ENCODE measurements at places on chromosomes 4 and X. TPM values are rescaled to one million over a fixed set of nuclear protein-coding genes. Genes with fewer than 3 reads are reported as not detected.
A peak's percentile ranks its signal among the peaks of the same experiment; 100 is the strongest.

DNA sequence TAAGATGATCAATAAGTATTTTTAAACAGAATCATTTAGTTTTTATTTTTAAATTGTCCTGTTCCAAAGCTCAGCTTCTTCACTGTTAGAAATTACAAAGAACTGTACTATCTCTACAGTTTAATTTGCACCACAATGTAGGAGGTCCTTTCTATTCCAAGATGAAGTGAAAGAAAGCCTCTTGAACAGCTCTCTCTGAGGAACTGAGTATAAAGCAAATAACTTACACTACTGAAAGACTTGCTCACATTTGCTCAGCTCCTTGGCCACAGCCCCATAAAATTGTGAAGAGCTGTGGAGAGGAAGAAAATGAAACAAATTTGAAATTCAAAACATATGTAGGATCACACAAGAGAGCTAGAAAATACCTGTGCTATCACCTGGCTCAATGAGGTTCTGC, 68.6 kb downstream of the ENPEP start:
- no peak overlapping the region for H3K27ac ChIP-seq
- no peaks in the 10 kb centered on the region for H3K4me1 ChIP-seq
- no peak for DNase-seq
- no peak overlapping the region for H3K4me3 ChIP-seq
- H3K27me3 ChIP-seq: peaks cover 22% of the 10 kb centered on the region

GRCh38 chr4:114217150-114217817, 237.8 kb upstream of the ARSJ start:
- no peaks in the 10 kb centered on the region for H3K27me3 ChIP-seq
- H3K4me3 ChIP-seq: no peak overlapping the region
- no peaks in the 10 kb centered on the region for H3K4me1 ChIP-seq

DNA sequence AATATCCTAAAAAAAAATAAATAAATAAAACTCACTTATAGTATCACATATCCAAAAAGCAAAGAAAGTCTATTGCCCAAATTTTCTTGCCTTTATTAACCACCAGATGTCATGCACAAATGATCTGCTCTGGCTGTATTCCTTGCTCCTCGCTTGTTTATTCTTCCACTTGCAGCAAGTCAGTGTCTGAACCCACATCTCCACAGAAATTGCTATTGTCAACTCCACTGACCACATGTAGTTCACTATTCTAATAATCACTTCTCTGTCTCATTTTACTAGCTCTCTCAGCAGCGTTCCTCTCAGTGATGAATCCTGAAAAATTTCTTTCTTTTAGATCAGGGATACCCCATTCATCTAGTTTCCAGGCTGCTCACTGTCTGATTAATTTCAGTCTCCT, 29.3 kb upstream of the CXXC4 start:
- H3K4me3 ChIP-seq: no peak overlapping the region
- no peaks in the 10 kb centered on the region for H3K4me1 ChIP-seq
- no peaks in the 10 kb centered on the region for H3K27me3 ChIP-seq

GRCh38 chrX:85544609-85545008, 165.1 kb upstream of the POF1B start:
- no peak overlapping the region for H3K27ac ChIP-seq
- no peak for DNase-seq
- H3K4me1 ChIP-seq: no peaks in the 10 kb centered on the region
- no peaks in the 10 kb centered on the region for H3K27me3 ChIP-seq
- no peaks in the 10 kb centered on the region for H3K36me3 ChIP-seq

- H3K36me3 ChIP-seq: peaks cover 14% of the 10 kb centered on the region
- no peaks in the 10 kb centered on the region for H3K27me3 ChIP-seq
- no peak for DNase-seq
- H3K27ac ChIP-seq: no peak overlapping the region
- H3K4me3 ChIP-seq: no peak overlapping the region
- peaks cover 7% of the 10 kb centered on the region for H3K4me1 ChIP-seq
Measured at GRCh38 chrX:2449135-2449886, 51.5 kb downstream of the DHRSX start.

GRCh38 chr4:71472946-71473345, 134.1 kb downstream of the SLC4A4 start:
- H3K27ac ChIP-seq: no peak overlapping the region
- no peak overlapping the region for H3K4me3 ChIP-seq
- no peaks in the 10 kb centered on the region for H3K36me3 ChIP-seq
- no peaks in the 10 kb centered on the region for H3K4me1 ChIP-seq
- H3K27me3 ChIP-seq: no peaks in the 10 kb centered on the region
- no peak for DNase-seq

GRCh38 chr4:147877308-147877771, 145.5 kb downstream of the ARHGAP10 start:
- no peak overlapping the region for H3K27ac ChIP-seq
- no peaks in the 10 kb centered on the region for H3K36me3 ChIP-seq
- H3K4me1 ChIP-seq: no peaks in the 10 kb centered on the region
- no peak overlapping the region for H3K4me3 ChIP-seq
- no peak for DNase-seq
- H3K27me3 ChIP-seq: no peaks in the 10 kb centered on the region

DNA sequence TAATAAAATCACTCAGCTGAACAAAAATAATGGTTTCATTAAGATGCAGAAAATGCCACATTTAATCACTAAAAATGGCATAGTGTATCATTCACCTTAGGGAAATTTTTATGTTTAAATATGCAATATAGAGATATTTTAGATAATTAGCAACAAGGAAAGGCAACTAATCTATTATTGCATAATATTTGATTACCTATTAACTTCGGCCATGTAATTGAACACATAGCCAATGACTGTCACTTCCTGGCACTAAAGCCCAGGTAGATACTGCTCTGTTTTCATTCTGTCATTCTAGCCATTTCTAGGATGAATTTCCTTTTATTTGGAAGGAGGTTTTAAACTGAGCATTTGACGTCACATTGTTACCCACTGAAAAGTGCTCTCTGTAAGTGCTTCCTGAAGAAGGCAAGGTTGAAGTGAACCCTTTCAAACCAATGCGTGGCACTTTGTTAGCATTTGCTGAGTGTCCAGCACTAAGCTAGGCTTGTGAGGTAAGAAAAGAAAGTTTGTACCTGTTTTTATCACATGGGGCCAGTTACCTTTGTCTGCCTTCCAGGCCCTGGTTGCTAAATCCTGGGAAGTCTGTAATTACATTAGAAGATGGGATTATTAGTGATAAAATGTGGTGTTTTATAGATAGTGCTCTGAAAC, 67.8 kb upstream of the LSM6 start:
- no peak for DNase-seq
- no peaks in the 10 kb centered on the region for H3K36me3 ChIP-seq
- H3K4me1 ChIP-seq: no peaks in the 10 kb centered on the region
- H3K27me3 ChIP-seq: peaks cover 5% of the 10 kb centered on the region
- no peak overlapping the region for H3K27ac ChIP-seq
- H3K4me3 ChIP-seq: no peak overlapping the region

DNA sequence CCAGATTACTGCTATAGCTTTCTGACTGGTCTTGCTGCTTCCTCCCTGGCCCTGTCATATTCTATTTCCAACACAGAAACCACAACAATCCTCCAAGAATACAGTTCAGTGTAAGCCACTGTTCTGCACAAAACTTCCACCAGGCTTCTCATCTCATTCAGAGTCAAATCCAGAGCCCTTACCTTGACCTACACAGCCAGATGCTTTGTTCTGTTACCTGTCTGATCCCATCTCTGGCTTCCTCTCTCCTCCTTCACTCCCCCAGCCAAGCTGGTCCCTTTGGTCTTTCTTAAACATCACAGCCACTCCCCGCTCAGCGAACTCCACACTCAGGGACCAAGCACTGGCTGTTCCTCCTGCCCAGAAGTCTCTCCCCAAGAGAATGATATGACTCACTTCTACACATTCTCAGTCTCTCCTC, 84.8 kb upstream of the BMP2K start:
- H3K27ac ChIP-seq: no peak overlapping the region
- DNase-seq: no peak
- H3K4me3 ChIP-seq: no peak overlapping the region
- H3K4me1 ChIP-seq: peaks cover 12% of the 10 kb centered on the region

The FRMD7 gene
- total RNA-seq: not detected

DNA sequence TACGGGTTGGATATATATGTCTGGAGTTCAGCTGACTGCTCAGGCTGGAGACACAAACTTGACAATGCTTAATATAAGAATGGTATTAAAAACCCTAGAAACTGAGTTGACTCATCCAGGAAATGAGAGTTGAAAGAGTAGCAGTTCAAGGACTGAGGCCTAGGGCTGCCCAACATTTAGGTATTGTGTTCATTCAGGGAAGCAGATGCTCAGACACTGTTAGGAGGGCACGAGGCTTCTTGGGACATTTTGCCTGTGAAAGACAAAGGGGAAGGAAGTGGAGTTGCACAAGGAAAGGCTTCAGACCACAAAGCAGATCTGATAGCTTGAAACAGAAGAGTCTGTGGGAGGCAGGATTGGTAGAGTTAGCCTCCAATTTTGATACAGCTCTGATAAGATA, 52.0 kb upstream of the HS3ST1 start:
- no peaks in the 10 kb centered on the region for H3K27me3 ChIP-seq
- H3K4me3 ChIP-seq: no peak overlapping the region
- H3K4me1 ChIP-seq: peaks cover 2% of the 10 kb centered on the region
- H3K36me3 ChIP-seq: peaks cover 11% of the 10 kb centered on the region
- peak; percentile 54 for DNase-seq
- no peak overlapping the region for H3K27ac ChIP-seq

The RBM41 gene
- total RNA-seq: 12.9 TPM

- peaks cover 32% of the 10 kb centered on the region for H3K4me1 ChIP-seq
- DNase-seq: no peak
- H3K27ac ChIP-seq: no peak overlapping the region
- peak overlapping the region; percentile 34 for H3K4me3 ChIP-seq
Measured at GRCh38 chrX:123990169-123990568, 28.7 kb downstream of the STAG2 start.

The GLRA3 gene
- not detected for total RNA-seq

The PNMA6F gene
- total RNA-seq: not detected

DNA sequence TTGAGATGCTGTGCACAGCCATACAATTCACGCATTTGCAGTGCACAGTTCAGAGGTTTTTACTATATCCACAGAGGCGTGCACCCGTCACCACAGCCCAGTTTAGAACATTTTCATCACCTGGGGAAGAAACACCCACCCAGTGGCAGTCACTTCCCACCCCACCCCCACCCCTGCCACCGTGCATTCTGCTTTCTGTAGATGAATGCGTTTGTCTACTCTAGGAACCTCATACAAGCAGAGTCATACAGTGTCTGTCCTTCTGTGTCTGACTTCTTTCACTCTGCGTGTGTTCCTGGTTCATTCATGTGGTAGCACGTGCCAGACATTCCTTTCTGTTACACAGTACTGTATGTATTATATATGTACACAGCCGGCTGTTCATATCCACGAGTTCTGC, 122.8 kb downstream of the TBL1X start:
- no peak for DNase-seq
- H3K4me1 ChIP-seq: peaks cover 6% of the 10 kb centered on the region

The EDA2R gene
- 2.7 TPM for total RNA-seq

The FOXR2 gene
- total RNA-seq: not detected

GRCh38 chr4:37816006-37816405, 10.5 kb upstream of the PGM2 start:
- H3K4me1 ChIP-seq: peaks cover 28% of the 10 kb centered on the region
- H3K36me3 ChIP-seq: peaks cover 17% of the 10 kb centered on the region
- peak overlapping the region; percentile 54 for H3K4me3 ChIP-seq
- H3K27ac ChIP-seq: peak overlapping the region; percentile 90

GRCh38 chr4:169089004-169089403, 78.9 kb upstream of the CBR4 start:
- no peak for DNase-seq
- no peak overlapping the region for H3K27ac ChIP-seq
- H3K36me3 ChIP-seq: no peaks in the 10 kb centered on the region
- H3K4me1 ChIP-seq: no peaks in the 10 kb centered on the region
- no peaks in the 10 kb centered on the region for H3K27me3 ChIP-seq
- no peak overlapping the region for H3K4me3 ChIP-seq

GRCh38 chrX:134377537-134377936, 82.4 kb upstream of the HPRT1 start:
- H3K4me3 ChIP-seq: no peak overlapping the region
- H3K36me3 ChIP-seq: peaks cover 17% of the 10 kb centered on the region
- peak; percentile 42 for DNase-seq
- no peaks in the 10 kb centered on the region for H3K27me3 ChIP-seq
- H3K27ac ChIP-seq: no peak overlapping the region

- no peak for DNase-seq
- H3K27me3 ChIP-seq: no peaks in the 10 kb centered on the region
- H3K27ac ChIP-seq: peak overlapping the region; percentile 30
- peaks cover 42% of the 10 kb centered on the region for H3K4me1 ChIP-seq
Measured at GRCh38 chrX:24153796-24154189, 4.3 kb downstream of the ZFX start.

The PTPN13 gene
- 0.08 TPM for total RNA-seq

- H3K27me3 ChIP-seq: no peaks in the 10 kb centered on the region
- H3K36me3 ChIP-seq: no peaks in the 10 kb centered on the region
- DNase-seq: no peak
- no peak overlapping the region for H3K4me3 ChIP-seq
- H3K4me1 ChIP-seq: peaks cover 3% of the 10 kb centered on the region
- no peak overlapping the region for H3K27ac ChIP-seq
Measured at GRCh38 chrX:45351478-45351877, 150.8 kb upstream of the DIPK2B start.

DNA sequence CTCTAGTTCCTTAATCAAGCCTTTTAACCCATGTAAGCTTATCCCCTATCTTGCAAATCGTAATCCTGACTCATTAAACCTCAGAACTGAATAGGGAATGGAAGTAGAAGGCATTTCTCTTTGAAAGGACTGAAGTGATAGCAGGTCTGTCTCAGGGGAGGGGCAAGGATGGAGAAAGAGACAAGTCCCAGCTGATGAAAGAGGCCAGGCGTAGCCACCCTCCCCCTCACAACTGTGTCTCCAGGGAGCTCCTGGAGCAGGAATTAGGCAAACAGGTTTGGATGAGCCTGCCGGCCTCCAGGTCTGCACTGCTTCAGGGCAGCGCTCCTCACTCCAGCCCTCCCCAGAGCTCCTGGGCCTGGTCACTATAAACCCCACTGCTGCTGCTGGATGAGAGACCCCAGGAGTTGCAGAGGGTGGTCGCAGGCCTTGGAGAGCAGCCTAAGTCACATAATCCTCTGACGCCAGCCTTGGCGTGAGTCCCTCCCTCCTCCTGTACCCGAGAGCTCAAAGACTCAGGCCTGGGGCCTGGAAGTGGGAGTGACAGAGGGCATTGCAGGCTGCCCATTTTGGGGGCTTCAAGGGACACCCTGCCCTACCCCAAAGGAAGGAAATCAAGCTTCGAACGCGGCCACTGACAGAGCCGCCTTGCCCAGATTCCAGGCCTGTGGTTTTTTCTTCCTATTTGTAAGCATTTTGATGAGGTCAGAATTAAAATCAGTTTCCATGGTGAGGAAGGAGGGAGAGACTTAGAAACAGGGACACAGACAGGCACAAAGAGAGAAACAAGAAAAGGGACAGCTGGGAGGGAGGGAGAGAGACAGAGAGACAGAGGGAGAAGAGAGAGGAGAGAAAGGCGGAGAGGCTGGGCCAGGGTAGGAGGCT, 21.2 kb upstream of the MSX1 start:
- H3K27me3 ChIP-seq: peaks cover 9% of the 10 kb centered on the region
- no peak overlapping the region for H3K27ac ChIP-seq
- H3K36me3 ChIP-seq: no peaks in the 10 kb centered on the region
- H3K4me1 ChIP-seq: peaks cover 11% of the 10 kb centered on the region
- H3K4me3 ChIP-seq: no peak overlapping the region

All from activated CD8-positive, alpha-beta T cell treated with anti-CD3 and anti-CD28 coated beads, Interleukin-2, amount 10 ng/mL, durations not matched to agents 7 days and 5 days (primary cell).